GM12864 (cell line): ENCODE measurements at places on chromosomes 4 and X.

- no peak for DNase-seq
These were observed 113.3 kb downstream of the EFNB1 start for GRCh38 chrX:68942104-68942503.

- no peak for DNase-seq
These were observed 233.6 kb downstream of the PCDH7 start for GRCh38 chr4:30953799-30954198.

DNA sequence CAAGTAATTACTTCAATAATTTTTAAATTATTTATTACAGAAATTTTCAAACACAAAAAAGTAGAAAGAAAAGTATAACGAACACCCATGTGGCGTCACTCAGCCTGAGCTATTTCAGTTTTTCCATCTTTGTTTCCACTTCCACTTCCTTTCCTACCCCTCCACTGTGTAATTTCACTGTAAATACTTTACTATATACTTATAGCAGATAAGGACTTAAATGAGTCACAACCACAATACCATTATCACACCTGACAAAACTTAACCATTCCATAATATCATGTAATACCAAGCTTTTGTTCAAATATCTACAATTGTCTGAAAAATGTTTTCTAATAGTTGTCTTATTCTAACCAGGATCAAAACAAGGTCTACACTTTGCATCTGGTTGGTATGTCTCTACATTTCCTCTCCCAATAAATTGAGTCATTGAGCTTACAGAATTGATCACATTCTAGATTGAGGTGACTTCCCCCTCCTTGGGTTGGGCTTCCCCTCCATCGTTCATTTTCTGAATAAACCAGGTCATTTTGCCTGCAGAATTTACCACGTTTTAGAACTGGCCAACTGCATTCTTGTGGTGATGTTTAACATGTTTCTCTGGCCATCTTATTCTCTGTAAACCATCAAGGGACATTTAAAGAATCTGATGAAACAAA is 48.7 kb downstream of the ATP10D start:
- DNase-seq, result no peak

GRCh38 chr4:1417522-1418390 is 11.5 kb upstream of the NKX1-1 start:
- no peak for DNase-seq

GRCh38 chr4:7959078-7959477 is 19.4 kb upstream of the AFAP1 start:
- no peak for DNase-seq

DNA sequence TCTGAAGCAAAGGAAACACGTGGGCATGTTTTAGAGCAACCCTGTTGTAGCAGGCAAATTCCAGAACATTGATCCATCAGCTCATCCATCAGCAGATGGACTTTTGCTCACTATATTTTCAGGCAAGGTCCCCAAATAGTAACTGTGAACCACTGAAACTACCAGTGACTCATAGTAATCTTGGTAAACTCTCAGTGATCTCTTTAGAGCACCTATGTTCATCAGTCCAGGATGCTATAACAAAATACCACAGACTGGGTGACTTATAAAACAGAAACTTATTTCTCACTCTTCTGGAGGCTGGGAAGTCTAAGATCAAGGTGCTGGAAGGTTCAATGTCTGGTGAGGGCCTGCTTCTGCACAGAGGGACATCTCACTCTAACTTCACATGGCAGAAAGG is 28.9 kb upstream of the BTC start:
- DNase-seq, result no peak

DNA sequence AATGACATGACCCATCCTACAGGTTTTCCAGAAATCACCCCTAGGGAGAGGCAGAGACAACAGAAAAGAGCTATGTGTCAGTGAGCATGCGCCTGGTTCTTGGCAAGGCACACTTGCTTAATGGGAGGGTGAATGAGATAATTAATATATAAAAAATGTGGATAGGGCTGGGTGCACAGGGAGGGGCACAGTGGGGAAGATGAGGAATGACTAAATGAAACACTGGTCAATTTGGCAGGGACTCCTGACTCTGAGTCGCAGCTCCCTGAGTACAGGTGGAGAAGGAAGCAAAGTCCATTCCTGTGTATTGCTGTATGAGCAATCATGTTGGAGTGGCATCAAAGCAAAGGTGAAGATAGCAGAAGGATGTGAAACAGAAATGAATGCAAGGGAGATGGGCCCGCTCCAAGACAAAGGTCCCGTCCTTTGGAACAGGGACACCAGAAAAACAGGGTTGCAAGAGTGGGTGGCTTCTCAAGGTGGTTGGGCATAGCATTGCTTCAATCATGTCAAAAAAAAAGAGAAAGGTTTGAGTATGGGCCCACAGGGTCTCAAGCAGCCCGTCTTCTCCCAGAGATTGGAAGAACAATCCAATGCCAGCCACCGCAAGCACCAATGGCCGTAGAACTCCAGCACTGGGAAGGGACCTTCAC is 278.4 kb upstream of the AGTR2 start:
- DNase-seq, result no peak

DNA sequence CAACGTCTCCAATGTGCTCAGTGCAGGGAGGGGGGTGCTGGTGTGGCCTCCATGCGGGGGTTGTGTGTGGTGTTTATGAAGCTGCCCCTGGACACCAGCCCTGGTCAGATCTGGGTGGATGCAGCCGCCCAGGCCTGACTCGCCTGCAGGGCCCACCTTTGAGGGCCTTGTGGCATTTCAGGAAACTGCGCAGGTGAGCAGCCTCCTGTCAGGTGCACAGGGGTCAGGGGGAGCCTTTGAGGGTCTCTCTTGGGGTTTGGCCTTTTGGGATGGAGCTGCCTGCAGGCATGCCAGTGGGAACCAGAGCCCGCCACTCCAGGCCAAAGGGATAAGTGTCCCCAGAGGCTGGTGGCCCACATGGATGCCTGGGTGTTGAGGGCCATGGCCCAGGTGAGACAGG is 45.4 kb downstream of the ADRA2C start:
- no peak for DNase-seq

GRCh38 chr4:109026588-109026987 is 263.7 kb upstream of the ETNPPL start:
- DNase-seq, result no peak

GRCh38 chrX:71256051-71256450 is 2.1 kb upstream of the ZMYM3 start:
- no peak for DNase-seq

GRCh38 chrX:13852001-13852695 is 35.3 kb upstream of the GPM6B start:
- no peak for DNase-seq

DNA sequence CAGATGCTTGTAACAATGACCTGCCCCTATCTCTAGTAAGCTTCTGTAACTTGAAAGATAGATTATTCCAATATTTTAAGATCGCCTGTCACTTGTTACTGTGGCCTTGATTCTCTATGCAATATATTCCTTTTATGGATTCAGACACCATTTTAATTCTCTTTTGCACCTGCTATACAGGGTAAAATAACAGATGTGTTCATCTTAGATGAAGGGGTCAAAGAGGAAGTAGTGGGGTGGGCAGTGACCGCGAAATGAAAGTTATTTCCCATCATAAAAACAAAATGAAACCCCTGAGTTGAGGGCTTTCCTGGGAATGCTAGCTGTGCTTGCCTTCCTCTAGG is 175.9 kb downstream of the TSPAN5 start:
- no peak for DNase-seq

GRCh38 chr4:15805583-15806517 is 27.7 kb downstream of the CD38 start:
- DNase-seq, result peak; percentile 27

GRCh38 chr4:52729586-52729985 is 21.6 kb downstream of the ERVMER34-1 start:
- DNase-seq, result no peak

- no peak for DNase-seq
These were observed 81.1 kb upstream of the HELT start for GRCh38 chr4:184937030-184937710.

DNA sequence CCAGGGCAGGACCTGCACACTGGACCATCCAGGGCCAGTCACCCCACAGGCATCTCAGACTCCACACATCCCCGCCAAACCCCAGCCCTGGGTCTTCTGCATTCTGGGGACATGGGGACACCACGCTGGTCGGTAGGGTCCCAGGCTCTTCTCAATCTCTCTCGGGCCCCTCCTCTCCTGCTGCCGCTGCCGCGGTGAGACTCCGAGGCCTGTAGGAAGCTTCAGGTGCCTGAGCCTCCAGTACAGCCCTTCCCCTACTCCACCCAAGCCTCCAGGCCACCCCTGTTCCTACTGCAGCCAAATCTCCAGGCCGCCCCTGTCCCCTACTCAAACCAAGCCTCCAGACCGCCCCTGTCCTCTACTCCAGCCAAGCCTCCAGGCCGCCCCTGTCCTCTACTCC is 5.5 kb upstream of the ASMT start:
- no peak for DNase-seq
